Natural killer cell (primary cell): ENCODE measurements at places on chromosomes 1 and 21. TPM values are rescaled to one million over a fixed set of nuclear protein-coding genes. Genes with fewer than 3 reads are reported as not detected.

DNA sequence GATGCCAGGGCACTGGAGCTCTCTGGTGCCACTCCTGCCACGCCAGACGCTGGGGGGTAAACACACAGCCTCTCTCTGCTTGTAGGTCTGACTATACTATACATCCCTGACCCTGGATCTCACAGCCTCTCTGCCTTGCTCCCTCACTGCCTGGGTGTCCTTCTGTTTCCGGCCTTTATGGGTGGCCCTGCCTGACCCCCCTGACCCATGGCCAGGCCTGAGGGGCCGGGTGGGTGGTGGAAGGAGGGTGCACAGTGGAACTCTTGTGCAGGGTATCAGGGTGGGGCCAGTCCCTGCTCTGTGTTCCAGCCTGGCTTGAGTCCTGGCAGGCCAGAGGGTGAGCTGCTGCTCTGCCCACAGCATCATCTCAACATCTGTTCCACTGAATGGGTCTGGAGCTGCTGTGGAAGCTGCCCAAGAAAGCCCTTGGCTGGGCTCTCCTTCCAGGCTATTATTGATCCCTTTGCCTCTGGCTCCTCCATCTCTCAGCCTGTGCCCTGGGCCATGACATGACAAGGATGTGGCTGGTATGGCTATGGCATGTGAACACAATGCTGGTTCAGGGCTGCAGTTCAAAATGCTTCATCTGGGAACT, 17.2 kb upstream of the SYNC start:
- no peak for DNase-seq

GRCh38 chr1:202968895-202969295, 1.8 kb upstream of the CYB5R1 start:
- DNase-seq: peak; percentile 66

DNA sequence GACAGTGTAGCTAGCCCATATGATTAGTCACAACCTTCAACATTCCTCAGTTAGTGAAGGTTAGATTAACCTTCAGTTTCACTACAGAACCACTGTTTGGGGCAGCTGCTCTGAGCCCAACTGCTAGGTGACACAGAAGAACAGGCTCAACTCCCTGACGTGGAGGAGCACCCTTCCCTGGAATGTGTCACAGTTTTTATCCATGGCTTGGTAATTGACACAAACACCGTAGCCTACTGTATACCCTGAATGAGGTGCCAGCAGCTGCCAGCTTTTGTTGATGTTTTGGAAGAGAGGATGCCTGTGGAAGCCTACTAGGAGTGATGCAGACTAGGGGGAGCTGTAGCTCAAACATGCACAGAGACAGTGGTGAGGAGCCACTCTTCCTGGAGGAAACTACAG, 56.6 kb upstream of the CR2 start:
- no peak for DNase-seq

DNA sequence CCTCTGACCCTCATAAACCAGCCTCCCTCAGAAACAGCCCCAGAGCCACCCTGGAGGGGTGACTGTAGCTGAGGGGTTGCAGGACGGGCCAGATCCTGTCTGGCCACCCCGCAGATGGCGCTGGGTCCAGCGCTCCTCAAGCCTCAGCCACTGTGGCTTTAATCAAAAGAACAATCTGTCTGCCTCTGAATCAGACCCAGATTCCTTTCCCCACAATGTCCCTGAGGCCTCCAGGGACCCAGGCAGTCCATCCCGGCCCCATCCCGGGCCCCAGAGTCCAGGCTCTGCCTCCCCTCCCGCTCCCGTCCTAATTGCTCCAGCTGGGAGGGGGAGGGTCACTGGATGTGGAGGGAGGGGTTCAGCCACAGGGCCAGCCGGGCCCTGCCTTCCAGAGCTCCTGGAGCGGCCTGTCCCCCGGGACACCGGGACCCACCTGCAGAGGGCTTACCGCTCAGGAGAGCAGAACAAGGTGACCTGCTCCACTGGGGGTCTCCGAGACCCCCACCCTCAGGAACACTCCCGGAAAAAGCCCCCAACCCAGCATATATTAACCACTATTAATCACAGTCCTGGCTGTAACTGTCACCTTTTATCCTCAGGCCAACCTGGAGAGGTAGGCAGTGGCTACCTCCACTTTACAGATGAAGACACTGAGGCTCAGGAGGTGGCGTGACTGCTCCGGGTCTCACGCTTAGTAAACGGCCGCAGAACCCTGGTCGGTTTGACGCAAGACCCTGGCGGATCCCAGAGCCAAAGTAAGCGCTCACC, 836 bp upstream of the FBLIM1 start:
- no peak for DNase-seq

SPATA46 gene
- not detected for total RNA-seq

GRCh38 chr1:6645018-6645417, 20.4 kb downstream of the THAP3 start:
- DNase-seq: no peak

GRCh38 chr1:207205614-207206061, 101.6 kb downstream of the C4BPA start:
- DNase-seq: no peak

POU3F1 gene
- not detected for total RNA-seq

DNA sequence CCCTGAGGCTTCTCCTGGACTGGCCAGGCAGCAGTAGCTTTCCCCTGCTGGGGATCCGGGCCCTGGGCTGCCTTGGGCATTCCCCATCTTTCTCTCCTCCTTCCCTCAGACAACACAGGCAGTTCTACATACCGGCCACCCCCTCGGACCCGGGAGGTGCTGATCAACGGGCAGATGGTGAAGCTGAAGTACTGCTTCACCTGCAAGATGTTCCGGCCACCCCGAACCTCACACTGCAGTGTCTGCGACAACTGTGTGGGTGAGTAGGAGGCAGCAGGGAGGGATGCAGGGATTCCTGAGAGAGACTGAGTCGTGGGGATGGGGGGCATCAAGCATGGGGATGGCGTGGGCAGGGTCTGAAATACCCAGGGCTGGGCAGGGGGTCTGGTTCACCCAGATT, 14.4 kb upstream of the SFN start:
- DNase-seq: no peak

DNA sequence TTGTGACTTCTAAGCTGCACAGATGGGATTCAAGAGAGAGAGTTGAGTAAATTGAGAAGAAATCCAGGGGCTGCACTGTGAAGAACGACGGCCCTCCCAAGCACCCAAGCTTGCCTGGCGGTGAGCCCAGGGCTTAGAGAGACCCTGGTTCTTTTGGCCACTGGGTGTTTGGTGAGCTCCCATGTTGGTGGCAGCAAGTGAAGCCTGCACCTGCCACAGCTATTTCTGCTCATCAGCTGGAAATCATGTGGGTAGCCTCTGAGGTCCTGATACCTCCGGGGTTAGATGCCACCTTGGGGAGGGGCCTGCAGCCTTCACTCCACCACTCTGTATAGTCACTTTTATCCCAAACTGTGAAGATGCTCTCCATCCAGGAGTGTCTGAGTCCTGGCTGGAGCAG, 6.2 kb upstream of the BTG2 start:
- DNase-seq: no peak

BSND gene
- not detected for total RNA-seq

- DNase-seq: no peak
Measured at GRCh38 chr1:219227360-219228057, 53.8 kb downstream of the LYPLAL1 start.

WNT9A gene
- not detected for total RNA-seq

DNA sequence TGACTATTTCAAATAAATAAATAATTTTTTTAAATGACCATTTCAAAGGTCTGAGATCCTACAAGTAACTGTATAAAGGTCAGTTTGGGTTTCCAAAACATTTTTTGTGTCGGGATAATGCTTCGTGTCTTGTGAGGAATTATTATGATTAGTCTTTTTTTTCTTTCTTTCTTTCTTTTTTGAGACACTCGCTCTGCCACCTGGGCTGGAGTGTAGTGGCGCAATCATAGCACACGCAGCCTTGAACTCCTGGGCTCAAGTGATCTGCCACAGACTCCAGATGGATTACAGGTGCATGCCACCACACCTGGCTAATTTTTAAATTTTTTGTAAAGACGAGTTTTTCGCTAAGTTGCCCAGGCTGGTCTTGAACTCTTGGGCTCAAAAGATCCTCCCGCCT, 1.9 kb upstream of the SDE2 start:
- DNase-seq: no peak

GRCh38 chr1:77253211-77253610, 28.6 kb upstream of the AK5 start:
- no peak for DNase-seq

CD48 gene
- 249 TPM for total RNA-seq

DNA sequence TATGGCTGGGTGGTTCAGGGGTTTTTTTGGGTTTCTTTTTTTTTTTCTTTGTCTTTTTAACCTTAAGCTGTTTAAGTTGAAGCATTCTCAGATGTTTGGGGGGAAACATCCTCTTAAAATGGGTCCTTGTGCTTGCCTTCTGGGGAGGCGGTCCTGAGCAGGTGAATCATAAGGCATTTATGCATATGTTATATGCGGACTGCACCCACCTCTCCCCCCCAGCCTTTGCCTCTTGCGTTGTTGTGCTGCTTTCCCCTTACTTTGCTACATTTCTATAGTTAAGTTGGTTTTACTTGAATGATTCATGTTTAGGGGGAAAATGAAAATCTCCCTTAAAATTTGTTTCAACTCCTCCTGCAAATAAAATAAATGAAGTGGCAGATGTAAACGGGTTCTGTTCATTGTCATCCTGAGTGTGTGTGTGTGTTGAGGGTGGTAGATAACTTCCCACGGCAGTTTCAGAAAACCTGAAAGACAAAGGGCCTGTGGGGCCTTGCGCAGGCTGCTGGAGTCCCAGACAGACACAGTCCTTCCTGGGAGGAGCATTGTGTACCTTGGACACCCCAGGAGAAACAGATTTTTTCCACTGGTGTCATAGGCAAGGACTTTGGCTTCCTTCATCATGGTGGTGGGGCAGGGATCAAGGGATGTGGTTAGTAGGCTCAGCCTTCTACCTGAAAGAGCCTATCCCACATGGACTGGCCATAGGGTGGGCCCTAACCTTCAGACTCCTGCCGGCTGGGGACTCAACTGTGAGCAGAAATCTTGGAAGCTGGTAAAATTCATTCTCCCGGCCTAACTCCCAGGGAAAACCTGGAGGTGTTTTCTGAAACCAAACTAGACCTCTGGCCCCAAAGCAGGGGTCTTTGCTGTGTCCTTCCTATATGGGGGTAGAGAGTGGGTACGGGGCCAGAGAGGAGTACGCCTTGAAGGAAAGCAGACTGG, 926 bp upstream of the SH3D21 start:
- DNase-seq: no peak

GUCA2A gene
- total RNA-seq: not detected

MSH4 gene
- 0.52 TPM for total RNA-seq

FMN2 gene
- not detected for total RNA-seq

GRCh38 chr1:5620997-5621396, 371.2 kb downstream of the NPHP4 start:
- DNase-seq: no peak

RASAL2 gene
- 0.23 TPM for total RNA-seq

GPR25 gene
- total RNA-seq: 9.4 TPM

DNA sequence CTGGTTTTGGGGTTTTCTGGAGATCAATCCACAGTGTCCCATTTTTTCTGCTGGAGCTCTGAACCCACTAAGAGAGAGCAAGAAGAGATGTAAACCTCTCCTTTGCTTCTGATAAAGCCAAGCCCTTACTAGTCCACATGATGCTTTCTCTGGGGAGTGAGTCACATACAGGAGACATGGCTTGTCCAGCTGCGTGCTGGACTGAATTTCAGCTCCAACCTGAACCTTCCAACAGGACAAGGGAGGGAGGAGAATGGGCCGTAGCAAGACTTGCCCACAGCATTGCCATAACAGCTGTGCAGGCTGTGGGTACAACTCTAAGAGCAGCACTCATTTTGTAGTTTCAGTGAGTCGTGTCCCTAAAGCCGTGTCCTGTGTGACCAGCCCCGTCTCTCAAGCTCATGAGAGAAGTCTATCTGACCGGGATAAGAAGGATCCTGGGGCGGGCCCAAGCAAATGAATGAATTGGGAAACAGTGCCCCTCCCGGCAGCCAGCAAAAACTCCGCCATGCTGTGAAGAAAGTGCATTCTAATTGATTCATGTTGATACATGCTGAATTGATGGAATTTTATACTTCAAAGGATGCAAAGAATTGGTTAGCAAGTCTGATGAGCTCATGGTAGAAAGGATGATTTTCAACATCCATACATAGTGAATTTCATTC, 195.2 kb downstream of the GABPA start:
- DNase-seq: no peak

- no peak for DNase-seq
Measured at GRCh38 chr1:14519976-14520375, 78.5 kb upstream of the KAZN start.

DNA sequence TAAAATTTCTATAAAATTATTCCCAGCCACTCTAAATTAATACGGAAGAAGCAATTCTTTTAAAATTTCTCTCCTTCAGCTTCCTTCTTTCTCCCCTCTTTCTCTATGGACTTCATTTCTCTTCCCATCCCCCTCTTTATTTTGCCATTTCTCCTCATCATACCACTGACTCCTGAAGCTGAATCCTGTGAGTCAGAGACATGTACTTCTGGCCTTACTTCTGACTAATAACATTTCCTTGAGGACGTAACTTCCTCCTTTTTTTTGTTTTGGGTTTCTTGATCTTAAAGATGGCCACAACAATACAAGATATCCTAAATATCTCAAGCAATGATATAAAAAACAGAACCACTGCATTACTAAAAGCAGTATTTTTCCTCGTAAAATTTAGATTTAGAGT, 63.6 kb upstream of the DENND1B start:
- no peak for DNase-seq

GRCh38 chr1:24186711-24186992, 437 bp downstream of the IFNLR1 start:
- no peak for DNase-seq

DNA sequence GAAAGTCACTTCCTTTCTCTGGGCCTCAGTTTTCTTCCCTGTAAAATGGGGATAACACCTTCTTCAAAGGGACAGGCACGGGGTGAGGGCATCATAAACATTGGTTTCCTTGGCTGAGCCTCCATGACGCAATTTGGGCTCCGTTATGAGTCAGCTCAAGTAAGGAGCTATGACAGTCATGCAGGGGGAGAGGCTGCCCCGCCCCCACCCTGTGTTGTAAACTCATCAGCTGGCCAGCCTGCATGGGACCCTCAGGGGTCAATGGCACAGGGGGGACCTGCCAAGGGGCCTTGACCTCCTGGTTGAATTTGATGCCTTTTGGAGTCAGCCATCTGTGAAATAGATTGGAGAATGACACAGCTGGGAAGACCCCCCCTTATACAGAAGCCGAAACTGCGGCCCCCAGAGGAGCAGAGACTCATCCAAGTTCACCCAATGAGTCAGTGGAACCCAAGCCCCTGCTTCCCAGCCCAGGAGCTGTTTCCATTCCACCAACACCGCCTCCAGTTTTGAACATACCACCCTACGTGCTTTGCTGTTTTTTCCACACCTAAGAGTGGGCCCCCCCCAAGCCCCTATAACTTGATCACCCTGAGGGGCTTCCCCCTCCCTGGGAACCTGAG, 36.8 kb upstream of the RUNX3 start:
- no peak for DNase-seq

DNA sequence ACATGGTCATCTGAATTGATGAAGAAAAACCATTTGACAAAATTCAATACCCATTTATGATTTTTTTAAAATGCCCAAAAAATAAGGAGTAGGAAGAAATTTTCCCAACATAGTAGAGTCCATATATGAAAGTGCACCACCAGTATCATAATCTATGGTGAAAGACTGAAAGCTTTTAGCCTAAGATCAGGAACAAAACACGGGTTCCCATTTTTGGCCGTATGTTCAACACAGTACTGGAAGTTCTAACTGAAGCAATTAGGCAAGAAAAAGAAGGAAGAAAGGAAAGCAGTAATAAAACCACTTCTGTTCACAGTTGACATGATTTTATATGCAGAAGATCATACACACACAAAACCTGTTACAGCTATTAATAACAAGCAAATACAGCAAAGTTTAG, 227.8 kb upstream of the RAB4A start:
- DNase-seq: no peak

LENEP gene
- not detected for total RNA-seq
